ENCODE measurements at places on chromosomes 16 and 17.

DNA sequence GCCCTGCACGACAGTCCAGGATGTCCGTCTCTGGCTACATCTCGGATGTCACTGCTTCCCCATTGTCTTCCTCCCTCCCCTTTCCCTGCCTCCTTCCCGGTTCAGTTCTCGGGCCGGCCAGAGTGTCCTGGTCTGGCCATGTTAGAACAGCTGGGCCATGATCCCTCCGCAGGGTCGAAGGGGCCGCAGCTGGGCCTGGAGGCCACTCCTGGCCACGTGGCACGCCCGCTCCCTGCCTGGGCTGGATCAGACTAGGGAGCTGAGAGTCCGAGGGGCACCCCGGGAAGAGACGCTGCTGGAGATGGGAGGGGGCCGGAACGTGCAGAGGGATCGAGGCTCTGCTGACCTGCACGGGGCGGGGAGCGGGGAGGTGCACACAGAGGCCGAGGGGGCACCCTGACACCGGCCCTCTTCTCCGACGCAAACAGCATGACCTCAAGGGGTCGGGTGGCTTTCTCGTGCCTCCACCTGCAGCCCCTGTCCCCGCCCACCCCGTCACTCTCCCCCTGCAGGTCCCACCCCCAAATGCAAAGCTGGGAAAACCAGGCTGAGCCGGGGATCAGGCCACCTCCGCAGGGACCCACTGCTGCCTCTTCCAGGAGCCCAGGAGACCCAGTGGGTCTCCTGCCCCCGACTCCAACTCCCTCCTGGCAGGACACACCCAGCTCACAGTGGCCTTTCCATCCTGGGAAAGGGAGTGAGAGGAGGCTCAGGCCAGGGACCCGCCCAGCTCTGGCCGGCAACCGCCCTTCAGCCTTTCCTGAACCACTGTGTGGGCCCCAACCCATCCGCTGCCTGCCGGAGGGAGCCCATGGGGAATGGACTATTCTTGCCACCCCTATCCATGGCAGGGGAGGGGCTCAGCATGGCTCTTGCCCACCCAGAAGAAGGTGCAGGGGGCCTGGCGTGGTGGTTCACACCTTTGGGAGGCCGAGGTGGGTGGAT lies 38.5 kb downstream of the CTU2 start:
- DNase-seq = no peak

- DNase-seq = no peak
These were observed 11.7 kb upstream of the CD300LD start for GRCh38 chr17:74603746-74604145.

DNA sequence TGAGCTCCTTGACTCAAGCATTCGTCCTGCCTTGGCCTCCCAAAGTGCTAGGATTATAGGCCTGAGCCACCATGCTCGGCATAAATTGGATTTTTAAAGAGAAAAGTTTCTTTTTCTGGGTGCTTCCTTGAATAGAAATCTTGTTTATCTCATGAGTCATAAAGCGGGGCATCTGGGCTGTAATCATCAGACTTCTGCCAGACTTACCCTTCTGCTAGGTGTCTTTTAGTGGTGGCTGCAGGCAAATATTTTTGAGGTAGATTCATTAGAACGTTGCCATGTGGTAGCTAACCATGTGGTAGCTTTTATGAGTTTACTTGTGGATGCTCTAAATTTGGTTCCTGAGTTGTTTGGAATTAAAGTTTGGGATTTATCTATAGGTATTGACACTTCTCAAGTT lies 13.4 kb downstream of the PGS1 start:
- DNase-seq = peak; percentile 59

GRCh38 chr16:84507011-84507982 lies 2.8 kb upstream of the MEAK7 start:
- no peak for DNase-seq

- no peak for DNase-seq
These were observed 82.6 kb downstream of the C16orf95 start for GRCh38 chr16:87234601-87235000.

DNA sequence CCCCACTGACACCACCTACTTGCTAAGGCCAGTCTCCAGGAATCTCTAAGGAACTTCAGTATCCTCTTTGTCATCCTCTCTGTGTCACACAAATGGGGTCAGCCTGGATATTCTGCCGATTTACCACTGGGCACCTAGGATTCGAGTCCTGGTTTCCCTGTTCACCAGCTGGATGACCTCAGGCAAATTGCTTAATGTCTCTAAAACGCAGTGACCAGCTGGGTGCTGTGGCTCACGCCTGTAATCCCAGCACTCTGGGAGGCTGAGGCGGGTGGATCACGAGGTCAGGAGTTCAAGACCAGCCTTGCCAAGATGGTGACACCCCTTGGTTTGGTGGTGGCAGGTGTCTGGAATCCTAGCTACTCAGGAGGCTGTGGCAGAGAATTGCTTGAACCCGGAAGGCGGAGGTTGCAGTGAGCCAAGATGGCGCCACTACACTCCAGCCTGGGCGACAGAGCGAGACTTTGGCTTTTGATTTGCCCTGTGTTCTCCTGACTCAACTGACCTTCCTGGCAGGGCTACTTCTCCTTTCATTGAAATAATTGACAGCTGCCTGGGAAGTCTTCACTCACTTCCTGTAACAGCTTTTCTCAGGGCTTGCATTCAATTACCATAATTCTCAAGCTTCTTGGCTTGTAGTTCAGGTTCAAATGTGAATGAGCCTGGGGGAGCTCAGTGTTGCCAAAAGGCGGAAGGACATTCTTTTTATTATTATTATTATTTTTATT lies 15.4 kb downstream of the SYCE1L start:
- DNase-seq = no peak

- DNase-seq = peak; percentile 38
These were observed 868 bp downstream of the MED13 start for GRCh38 chr17:62064029-62064790.

DNA sequence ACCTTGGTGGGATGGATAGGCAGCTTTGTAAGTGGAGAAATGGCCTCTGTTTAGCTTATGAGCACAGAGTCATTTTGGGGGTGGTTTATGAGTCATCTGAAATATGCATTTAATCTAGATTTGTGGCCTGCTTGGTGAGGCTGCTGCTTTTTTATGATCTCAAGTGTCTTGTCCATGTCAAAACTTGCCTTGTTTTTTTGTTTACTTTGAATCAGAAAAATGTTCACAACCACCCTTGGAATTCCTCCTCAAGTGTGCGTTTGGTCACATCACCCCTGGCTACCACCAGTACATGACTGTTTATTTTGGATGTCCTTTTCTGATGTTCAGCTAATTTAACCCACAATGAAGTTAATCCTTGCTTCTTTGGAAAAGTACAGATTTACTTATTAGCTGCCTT lies 64.6 kb downstream of the FTO start:
- peak; percentile 97 for DNase-seq

- DNase-seq = peak; percentile 10
These were observed 139.8 kb downstream of the KATNIP start for GRCh38 chr16:27689711-27690110.
